ENCODE measurements at places on chromosomes 11 and 22. TPM values are rescaled to one million over a fixed set of nuclear protein-coding genes. Genes with fewer than 3 reads are reported as not detected.

The SESN3 gene
- 30.5 TPM for total RNA-seq

The TSSK2 gene
- not detected for total RNA-seq

The SLC22A25 gene
- total RNA-seq, result not detected

The HTATIP2 gene
- 39.5 TPM for total RNA-seq

The MMP12 gene
- 0.16 TPM for total RNA-seq

The KRTAP5-1 gene
- total RNA-seq, result not detected

The XRCC6 gene
- 181 TPM for total RNA-seq

The ARSA gene
- total RNA-seq, result 30.1 TPM

The LYVE1 gene
- 2.7 TPM for total RNA-seq

The RIN1 gene
- total RNA-seq, result 23.1 TPM

The CCDC73 gene
- total RNA-seq, result 0.40 TPM

The CEP126 gene
- 1.2 TPM for total RNA-seq

The TCN2 gene
- 3.5 TPM for total RNA-seq

The RASL10A gene
- 0.88 TPM for total RNA-seq

The MYRF gene
- 0.88 TPM for total RNA-seq

The TMEM121B gene
- total RNA-seq, result 0.28 TPM

The MMP8 gene
- not detected for total RNA-seq

The ENTHD1 gene
- not detected for total RNA-seq

The SIK2 gene
- 6.8 TPM for total RNA-seq

The SOX6 gene
- 13.6 TPM for total RNA-seq

The APOBEC3C gene
- total RNA-seq, result 29.8 TPM

The DDX25 gene
- not detected for total RNA-seq

The SAA2 gene
- 19.0 TPM for total RNA-seq

The SLC35E4 gene
- total RNA-seq, result 2.0 TPM
